ENCODE measurements at places on chromosomes 2 and 18. TPM values are rescaled to one million over a fixed set of nuclear protein-coding genes. Genes with fewer than 3 reads are reported as not detected.

- DNase-seq, result no peak
Measured at GRCh38 chr2:65498396-65498795, 66.0 kb upstream of the SPRED2 start.

GRCh38 chr18:34224423-34225217 lies at the start of gene NOL4:
Gene NOL4 (minus strand): TSS chr18:34224913. CDS start chr18:34223253, 1,660 bp downstream.
- no peak for DNase-seq

- DNase-seq, result peak; percentile 79
Measured at GRCh38 chr2:68411397-68412126, 46.5 kb downstream of the PLEK start.

GRCh38 chr18:48833701-48834412 lies 116.9 kb downstream of the SMAD7 start:
- peak; percentile 67 for DNase-seq

GPR75 gene
- total RNA-seq, result 5.8 TPM

- DNase-seq, result no peak
Measured at GRCh38 chr2:241863536-241863954, 4.9 kb upstream of the PDCD1 start.

GRCh38 chr2:176126929-176127773 lies 2.4 kb upstream of the HOXD8 start:
- peak; percentile 75 for DNase-seq

IL1RL2 gene
- total RNA-seq, result not detected

- no peak for DNase-seq
Measured at GRCh38 chr2:46954951-46955571, 39.5 kb upstream of the MCFD2 start.

DNA sequence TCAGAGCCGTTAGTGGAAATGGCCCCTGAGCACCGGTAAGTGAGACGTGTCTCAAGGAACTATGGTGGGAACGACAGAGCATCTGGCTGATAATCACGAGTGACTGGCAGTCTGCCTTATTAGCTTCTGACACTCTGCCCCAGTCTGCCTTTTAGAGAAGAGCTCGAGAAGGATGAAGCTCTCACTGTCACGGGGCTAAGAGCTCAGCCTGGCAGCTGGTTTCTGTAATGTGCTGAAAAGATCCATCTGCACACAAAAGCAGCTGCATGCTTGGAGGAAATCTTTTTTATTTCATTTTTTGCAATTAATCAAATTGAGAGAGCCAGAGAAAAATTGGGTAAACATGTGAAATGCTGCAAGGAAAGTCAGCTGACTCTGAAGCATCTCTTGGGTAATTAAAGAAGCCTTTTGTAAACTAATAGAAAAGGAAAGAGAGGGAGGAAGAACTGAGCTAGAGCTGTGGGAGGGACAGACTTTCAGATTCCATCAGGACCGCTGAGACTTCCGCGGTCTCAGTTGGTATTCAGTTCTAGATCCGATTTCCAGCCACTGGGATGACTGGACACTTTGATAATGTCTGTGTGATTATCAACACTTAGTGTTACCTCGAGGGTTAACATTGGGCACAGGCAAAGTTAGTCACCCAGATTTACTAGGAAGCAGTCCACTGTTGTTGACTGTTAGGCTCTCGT lies 24.4 kb downstream of the MBP start:
- peak; percentile 59 for DNase-seq

GRCh38 chr2:230664128-230664527 lies 48.5 kb upstream of the CAB39 start:
- no peak for DNase-seq

GRCh38 chr2:114373591-114373990 lies 68.8 kb upstream of the DPP10 start:
- DNase-seq, result no peak

GRCh38 chr2:182716650-182716979 lies 558 bp downstream of the DNAJC10 start:
- no peak for DNase-seq

EVX2 gene
- total RNA-seq, result not detected

ZSWIM2 gene
- total RNA-seq, result not detected

CTLA4 gene
- total RNA-seq, result 1.1 TPM

POMC gene
- total RNA-seq, result 3.4 TPM
